ENCODE measurements at places on chromosomes 5 and 9.

GRCh38 chr9:105694848-105695581, 674 bp downstream of the TMEM38B start:
- H3K36me3 ChIP-seq: no peaks in the 10 kb centered on the region
- peak; percentile 18 for DNase-seq
- peaks cover 26% of the 10 kb centered on the region for H3K4me1 ChIP-seq
- H3K27me3 ChIP-seq: peaks cover 4% of the 10 kb centered on the region

DNA sequence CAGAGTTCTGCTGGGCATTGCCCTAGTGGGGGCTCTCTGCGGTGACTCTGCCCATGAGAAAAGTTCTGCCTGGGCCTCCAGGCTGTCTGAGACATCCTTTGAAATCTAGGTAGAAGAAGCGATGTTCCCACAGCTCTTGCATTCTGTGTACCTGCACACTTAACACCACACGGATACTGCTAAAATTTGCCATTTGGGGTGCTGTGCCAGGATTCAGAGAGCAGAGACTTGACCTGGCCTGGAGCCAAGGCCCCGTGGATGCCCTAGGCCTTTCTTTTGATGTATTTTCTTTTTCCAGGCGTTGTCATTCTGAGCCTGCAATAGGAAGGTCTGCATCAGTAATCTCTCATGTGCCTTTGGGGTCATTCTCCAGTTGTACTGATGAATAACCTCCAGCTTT, 89.3 kb upstream of the IL12B start:
- H3K27ac ChIP-seq: no peak overlapping the region
- no peaks in the 10 kb centered on the region for H3K27me3 ChIP-seq
- H3K4me1 ChIP-seq: no peaks in the 10 kb centered on the region
- no peak for DNase-seq

- H3K36me3 ChIP-seq: no peaks in the 10 kb centered on the region
- no peak overlapping the region for H3K4me3 ChIP-seq
- peaks cover 45% of the 10 kb centered on the region for H3K27me3 ChIP-seq
- H3K27ac ChIP-seq: no peak overlapping the region
- DNase-seq: no peak
- no peaks in the 10 kb centered on the region for H3K4me1 ChIP-seq
Observed at GRCh38 chr5:176829320-176829719, 19.0 kb downstream of the UNC5A start.

DNA sequence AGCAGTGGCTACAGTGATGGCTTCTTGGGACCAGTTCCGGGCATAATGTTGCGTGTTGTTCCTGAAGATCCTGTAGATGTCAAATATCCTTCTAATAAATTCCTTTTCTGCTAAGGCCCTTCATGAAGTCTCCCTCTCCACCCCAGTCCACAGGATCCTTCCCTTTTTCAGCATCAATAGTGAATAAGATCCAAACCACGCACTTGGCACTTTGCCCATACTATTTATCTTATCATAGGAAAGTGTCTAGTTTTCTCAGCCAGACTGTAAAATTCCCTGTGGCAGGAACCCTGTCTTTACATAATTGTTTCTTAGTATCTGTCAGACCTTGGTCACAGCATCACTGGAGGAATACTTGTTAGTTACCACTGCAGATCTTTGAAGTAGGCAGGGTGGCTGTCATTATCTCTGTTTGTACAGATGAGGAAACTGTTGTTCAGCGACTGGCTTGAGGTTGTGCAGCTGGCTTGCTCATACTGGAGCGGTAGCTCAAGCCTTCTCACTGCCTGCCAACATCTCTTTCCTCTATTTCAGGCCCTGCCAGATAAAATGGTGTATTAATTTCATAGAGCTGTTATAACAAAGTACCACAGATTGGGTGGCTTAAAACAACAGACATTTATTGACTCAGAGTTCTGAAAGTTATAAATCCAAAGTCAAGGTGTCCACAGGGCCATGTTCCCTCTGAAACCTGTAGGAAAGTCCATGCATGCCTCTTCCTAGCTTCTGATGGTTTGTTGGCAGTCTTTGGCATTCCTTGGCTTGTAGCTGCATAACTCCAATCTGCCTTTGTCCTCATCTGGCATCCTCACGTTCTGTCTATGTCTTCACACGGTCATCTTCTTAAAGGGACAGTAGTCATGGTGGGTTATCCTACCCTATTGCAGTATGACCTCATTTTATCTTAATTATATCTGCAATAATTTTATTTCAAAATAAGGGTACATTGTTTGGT, 33.5 kb upstream of the APC start:
- no peak overlapping the region for H3K27ac ChIP-seq
- no peak overlapping the region for H3K4me3 ChIP-seq
- DNase-seq: peak; percentile 46
- peaks cover 45% of the 10 kb centered on the region for H3K4me1 ChIP-seq
- peaks cover 6% of the 10 kb centered on the region for H3K27me3 ChIP-seq

GRCh38 chr5:86613455-86613854, 4.3 kb upstream of the COX7C start:
- H3K27ac ChIP-seq: no peak overlapping the region
- H3K4me3 ChIP-seq: no peak overlapping the region
- H3K36me3 ChIP-seq: peaks cover 12% of the 10 kb centered on the region
- DNase-seq: no peak
- H3K27me3 ChIP-seq: peaks cover 6% of the 10 kb centered on the region
